ENCODE measurements at places on chromosomes 13 and 19.
A peak's percentile ranks its signal among the peaks of the same experiment; 100 is the strongest.

DNA sequence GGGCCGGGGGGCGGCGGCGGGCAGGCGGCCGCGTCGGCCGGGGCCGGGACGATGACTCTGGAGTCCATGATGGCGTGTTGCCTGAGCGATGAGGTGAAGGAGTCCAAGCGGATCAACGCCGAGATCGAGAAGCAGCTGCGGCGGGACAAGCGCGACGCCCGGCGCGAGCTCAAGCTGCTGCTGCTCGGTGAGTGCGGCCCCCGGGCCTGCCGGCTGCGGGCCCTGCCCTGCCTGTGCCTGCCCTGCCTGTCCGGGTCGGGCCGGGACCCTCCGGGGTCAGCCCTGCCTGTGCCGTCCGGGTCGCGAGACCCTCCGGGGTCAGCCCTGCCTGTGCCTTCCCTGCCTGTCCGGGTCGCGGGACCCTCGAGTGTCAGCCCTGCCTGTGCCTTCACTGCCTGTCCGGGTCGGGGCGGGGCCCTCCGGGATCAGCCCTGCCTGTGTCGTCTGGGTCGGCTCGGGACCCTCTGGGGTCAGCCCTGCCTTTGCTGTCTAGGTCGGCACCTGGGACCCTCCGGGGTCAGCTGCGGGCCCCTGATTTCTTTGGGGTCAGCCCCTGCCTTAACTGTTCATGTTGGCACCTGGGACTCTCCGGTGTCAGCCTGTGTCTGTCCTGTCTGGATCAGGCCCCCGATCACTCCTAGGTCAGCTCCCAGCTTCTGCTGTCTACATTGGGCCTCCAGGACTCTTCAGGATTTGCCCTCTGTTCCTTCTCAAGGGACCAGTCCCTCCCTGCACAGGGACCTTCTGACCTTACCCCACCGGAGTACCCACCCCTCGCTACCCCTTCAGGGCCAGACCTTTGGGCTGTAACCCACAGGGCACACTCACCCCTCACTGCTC is 659 bp downstream of the GNA11 start:
- peak; percentile 27 for DNase-seq

GRCh38 chr13:112928972-112929782 is 39.8 kb upstream of the MCF2L start:
- peak; percentile 60 for DNase-seq

DNA sequence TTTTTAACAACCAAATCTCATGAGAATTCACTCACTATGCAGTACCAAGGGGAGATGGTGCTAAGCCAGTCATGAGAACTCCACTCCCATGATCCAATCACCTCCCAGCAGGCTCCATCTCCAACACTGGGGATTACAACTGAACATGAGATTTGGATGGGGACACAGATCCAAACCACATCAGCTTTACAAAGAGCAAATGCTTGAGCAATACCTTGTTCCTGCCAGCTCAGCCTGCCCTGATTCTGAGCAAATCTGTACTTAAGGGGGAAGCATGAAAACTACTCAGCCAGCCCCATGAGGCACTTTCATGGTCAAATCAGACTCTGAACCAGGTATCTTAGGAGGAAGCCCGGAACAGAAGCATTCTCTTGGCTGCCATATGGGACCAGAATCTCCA is 259.9 kb downstream of the TBC1D4 start:
- peak; percentile 76 for DNase-seq

DNA sequence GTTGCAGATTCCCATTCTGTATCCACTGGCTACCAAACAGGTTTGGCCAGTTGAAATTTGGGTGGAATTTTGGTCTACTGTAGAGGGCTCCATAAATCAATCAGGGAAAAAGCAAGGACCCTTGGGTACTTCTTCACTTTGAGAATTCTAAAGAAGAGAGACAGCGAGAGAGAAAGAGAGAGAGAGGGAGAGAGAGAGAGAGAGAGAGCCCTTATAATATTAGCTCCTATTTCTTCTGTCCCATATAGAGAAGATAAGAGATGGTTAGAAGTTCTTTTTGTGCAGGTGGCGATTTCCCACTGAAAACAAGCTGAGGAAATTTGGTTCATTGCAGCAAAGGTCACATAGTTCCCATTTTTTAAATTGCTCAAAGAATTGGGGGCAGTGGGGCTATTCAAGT is 88.6 kb upstream of the ZNF536 start:
- DNase-seq: no peak

- DNase-seq: peak; percentile 91
Observed at GRCh38 chr13:114119196-114119595, 13.2 kb downstream of the RASA3 start.

GRCh38 chr13:66915596-66916185 is 314.4 kb downstream of the PCDH9 start:
- peak; percentile 39 for DNase-seq

- DNase-seq: peak; percentile 94
Observed at GRCh38 chr19:9406798-9407352, 28.5 kb downstream of the ZNF266 start.

DNA sequence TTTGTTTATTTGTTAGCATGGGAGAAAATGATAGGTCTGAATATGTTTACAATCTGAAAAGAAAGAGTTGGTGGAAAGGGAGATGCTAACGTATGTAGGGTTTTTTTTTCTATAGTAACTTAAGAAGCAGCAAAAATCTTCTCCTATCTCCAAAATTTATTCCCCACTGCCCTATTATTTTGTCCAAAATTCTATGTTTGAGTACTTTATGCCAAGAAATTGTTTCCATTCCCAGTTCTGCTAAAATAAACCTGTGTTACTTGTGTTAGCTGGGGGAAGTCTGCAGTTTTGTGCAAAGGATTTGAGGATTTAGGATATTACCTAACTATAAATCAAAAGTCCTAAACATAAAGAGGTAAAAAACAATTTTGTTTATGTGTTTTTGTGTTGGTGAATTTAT is 2770.4 kb upstream of the PCDH20 start:
- DNase-seq: no peak

DNA sequence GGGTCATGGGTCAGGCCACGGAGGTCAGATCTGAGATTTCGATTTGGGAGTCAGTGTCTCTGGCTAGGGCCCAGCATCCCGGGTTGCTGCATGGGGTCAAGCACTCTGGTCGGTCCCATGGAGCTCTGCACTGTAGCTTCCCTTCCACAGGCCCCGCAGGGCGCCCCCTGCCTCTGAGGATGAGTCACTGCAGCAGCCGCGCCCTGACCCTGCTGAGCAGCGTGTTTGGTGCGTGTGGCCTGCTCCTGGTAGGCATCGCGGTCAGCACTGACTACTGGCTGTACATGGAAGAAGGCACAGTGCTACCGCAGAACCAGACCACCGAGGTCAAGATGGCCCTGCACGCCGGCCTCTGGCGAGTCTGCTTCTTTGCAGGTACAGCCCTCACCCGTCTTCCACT is 3.6 kb downstream of the CACNG7 start:
- DNase-seq: no peak

DNA sequence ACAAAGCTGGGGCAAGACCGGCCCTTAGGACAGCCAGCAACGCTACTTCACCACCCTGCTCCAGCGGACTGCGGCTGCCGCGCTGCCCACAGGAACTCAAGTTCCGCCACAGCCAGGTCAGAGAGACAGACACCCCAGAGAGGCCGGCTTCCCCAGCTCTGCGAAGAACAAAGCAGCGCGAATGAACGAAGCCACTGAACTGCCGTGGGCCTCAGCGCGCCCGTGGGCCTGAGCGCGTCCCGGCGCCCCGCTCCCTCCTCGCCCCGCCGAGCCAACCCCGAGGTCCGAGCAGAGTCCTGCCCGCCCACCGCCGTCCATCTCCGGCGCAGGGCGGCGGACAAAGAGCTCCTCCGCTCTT is 158.4 kb downstream of the RNF17 start:
- peak; percentile 19 for DNase-seq

DNA sequence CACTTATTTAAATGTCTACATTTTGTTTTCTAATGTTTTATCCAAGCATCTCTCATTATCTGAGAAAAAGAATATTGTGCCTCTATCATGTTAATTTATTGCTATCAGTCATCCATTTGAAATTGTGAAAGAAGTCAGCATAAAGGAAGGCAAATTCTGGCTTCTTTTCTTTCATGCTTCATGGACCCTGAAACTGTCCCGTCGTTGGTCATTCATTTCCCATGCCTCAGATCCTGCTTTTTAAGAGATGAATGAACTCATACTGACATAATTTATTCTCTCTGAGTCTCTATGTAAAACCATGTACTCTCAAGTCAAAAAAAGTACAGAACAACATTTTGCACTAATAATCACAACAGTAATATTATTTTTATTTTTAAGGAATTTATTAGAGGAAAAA is 2512.0 kb downstream of the PCDH9 start:
- no peak for DNase-seq

DNA sequence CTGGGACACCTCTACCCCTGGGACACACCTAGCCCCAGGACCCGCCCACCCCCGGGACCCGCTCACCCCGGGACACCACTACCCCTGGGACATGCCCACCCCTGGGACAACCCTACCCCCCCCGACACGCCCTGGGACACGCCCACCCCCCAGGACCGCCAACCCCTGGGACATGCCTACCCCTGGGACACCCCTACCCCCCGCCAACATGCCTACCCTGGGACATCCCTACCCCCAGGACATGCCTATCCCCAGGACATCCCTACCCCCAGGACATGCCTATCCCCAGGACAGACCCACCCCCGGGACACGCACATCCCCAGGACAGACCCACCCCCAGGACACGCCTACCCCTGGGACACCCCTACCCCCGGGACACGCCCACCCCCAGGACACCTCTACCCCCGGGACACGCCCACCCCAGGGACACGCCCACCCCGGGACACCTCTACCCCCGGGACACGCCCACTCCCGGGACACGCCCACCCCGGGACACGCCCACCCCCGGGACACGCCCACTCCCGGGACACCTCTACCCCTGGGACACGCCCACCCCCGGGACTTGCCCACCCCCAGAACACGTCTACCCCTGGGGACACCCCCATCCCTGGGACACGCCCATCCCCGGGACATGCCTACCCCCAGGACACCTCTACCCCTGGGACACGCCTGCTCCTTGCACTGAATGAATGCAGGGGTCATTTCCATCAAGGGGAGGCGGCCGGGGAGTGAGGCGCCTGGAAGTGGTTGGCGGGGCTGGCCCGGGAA is 32.3 kb downstream of the ADPRHL1 start:
- no peak for DNase-seq

DNA sequence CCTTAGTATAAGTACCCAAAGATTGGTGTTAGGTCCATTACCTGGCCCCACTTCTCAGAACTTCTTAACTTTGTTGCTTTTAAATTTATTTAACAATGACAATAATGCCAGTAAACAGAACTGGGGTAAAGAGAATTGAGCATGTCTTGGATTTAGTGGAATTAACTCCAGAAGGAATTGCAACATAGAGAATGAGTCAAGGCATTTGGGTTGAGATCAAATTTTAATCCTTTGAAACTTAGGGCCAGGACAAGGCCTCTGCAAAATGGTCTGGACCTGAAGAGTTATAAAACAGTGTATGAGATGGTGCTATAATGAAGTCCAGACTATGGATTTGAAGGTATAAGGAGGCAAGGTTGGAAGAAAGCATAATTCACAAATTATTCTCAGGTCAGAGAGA is 1030.4 kb downstream of the SLITRK5 start:
- DNase-seq: no peak
